Activated naive CD8-positive, alpha-beta T cell treated with anti-CD3 and anti-CD28 coated beads, Interleukin-2, amount 50 U/mL, for 16 hours (primary cell): ENCODE measurements at places on chromosomes 3 and 15.

- DNase-seq, result no peak
Observed at GRCh38 chr3:15099364-15100098, 583 bp upstream of the RBSN start.

GRCh38 chr3:134291319-134292254 lies 40.9 kb upstream of the RYK start:
- DNase-seq, result no peak

DNA sequence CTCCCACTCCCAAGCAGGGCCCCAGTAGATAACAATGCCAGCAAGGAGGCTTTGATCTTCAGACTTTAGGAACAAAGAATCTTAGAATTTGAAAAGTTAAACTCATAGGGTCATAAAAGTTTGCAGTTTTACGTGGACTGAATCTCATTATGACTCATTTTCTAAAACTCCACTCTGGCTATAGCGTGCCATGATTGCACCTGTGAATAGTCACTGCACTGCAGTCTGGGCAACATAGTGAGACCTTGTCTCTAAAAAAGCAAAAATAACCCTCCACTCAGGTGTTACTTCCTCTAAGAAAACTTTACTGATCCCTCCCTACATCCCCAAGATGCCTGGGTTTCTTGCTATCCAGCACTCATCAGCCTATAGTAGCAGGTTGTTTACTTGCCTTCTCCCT lies 104.5 kb downstream of the IL20RB start:
- no peak for DNase-seq

DNA sequence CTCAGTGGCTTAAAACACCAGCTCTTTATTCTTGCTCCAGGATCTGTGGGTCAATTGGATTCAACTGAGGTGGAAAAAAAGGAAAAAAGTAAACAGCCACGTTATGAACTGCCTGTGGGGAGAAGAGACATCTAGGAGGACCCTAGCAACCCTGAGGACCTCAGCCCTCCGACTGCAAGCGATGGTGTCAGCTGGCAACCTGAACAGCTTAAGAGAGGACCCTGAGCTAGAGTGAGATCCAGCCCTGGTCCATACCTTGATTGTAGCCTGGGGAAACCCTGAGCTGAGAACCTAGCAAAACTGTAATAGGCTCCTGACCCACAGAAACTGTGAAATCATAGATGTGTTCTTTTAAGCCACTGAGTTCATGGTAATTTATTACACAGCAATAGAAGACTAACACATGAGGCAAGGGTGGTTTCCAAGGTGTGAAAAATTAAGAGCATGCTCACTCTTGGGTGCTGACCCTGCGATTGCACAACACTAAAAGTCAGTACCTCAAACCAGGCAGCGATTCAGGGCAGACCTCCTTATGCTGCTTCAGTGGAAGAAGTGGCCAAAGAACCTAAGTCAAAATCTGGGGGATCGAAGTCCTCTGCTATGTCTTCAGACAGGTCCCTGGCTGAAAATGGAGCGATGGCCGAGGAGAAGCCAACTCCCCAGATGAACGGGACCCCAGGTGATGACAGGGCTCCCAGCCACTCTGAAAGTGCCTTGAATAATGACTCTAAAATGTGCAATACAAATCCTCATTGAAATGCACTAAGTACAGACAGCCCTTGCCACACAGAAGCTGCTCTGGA lies 57.7 kb downstream of the GASK1A start:
- DNase-seq, result no peak

DNA sequence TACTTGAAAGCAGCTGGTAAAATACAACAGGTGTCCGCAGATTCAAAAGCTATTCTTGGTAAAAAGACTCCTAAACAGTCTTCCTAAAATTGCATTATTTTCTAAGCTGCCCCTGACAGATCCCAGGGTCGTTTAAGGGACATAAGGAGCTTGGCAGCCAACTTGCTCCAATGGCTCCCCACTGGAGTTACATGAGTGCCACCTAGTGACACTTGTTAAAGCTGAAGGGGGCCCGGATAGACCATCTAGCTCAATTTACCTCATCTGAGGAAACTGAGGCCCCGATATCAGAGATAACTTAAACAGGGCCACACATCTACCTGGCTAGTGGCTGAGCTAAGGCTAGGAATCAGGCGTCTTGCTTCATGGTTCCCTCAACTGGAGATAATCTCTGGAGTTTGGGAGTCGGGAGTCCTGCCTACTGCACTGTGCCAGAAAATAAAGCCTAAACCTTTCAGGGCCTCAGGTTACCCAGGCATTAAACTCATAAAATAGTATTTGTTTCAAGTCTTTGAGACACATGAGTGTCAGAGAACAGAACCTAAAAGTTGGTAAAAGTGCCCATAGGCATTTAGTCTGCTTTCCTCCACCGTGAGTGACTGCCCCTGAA lies 6.5 kb upstream of the TBC1D23 start:
- no peak for DNase-seq
